ENCODE measurements at places on chromosomes 5 and 9.

- peak; percentile 59 for ATAC-seq
Measured at GRCh38 chr5:150778517-150779396, at the start of gene SMIM3. Gene SMIM3 (plus strand): TSS chr5:150778757. CDS start chr5:150795441, 16,684 bp downstream.

GRCh38 chr5:83277154-83277553, 194.4 kb upstream of the VCAN start:
- ATAC-seq = no peak

- ATAC-seq = no peak
Measured at GRCh38 chr5:80105698-80106439, 70.7 kb downstream of the THBS4 start.

DNA sequence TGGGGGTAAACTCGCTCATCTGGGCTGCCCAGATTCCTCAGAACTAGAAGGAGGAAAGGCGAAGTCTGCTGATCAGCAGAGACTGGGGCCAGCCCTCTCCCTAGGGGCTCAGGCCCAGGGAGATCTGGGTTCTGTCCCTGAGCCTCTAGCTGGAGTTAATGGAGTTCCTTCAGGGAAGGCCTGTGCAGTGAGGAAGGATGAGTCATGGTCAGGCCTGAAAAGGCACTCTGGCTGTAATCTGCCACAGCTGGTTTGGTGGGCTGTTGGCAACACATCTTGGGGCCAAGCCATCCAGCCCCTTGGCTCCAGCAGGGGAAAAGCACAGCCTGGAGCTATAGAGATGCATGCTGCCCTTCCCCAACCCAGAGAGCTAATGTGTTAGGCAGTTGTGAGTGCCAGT, 459.6 kb downstream of the PRELID2 start:
- ATAC-seq = no peak

Data from activated CD4-positive, CD25-positive, alpha-beta regulatory T cell treated with anti-CD3 and anti-CD28 coated beads, Interleukin-2, amount 50 U/mL, for 24 hours (primary cell).